T-cell (primary cell): ENCODE measurements at places on chromosomes 16 and 17.

DNA sequence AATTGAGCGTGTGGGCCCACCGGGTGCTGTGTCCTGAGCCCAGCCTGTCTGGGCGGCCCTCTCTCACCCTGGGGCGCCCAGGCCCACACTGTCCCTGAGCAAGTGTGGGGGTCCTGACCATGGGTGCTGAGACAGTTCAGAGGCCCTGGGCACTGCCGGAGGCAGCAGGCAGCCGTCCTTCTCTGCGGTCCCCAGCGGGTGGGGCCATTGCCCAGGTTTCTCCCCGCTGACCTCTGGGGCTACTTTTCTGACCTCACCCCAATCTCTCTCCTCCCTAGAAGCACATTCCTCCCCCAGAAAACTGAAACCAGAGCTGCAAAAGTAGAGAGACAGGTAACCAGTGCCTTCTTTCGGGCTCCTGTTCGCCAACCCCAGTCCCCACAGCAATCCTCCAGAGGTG, 36.0 kb upstream of the PVALEF start:
- no peaks in the 10 kb centered on the region for H3K36me3 ChIP-seq
- no peak overlapping the region for H3K27ac ChIP-seq
- H3K4me3 ChIP-seq, result no peak overlapping the region
- DNase-seq, result no peak
- no peaks in the 10 kb centered on the region for H3K4me1 ChIP-seq

DNA sequence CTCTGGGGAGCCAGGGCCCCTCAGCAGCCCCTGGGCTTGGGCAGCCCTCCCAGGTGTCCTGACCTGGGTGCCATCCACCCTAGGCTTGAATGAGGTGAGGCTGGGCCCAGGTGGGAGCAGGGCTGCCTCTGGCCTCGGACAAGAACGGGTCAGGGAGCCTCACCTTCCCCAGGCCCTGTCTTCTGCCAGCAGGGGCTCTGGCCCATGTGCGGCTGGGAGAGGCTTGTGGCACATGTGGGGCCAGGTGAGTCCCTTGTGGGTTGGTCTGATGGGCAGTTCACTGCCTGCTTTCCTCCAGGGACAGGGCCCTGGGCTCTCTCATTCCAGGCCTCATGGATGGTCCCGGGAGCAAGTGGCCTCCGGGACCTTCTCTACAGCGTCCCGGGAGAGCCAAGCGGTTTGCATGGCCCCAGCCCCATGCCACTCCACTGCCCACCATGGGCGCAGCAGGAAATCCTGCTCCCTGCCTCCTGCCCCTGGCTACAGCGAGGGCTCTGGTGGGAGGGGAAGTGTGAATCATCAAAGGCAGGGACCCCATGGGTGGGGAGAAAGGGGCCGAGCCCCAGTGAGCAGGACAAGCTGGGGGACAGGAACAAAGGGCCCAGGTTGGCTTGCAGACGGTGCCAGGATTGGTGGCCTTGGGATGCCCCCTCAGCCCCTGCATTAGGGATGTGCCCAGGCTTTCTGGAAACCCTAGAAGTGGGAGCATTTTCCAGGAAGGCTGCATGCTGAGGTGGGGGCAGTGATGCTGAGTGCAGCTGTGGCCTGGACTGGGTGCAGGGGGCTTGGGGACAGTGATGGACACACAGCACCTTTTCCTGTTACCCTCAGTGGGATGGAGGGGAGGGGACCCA, 12.2 kb downstream of the VASN start:
- H3K27ac ChIP-seq, result no peak overlapping the region
- no peaks in the 10 kb centered on the region for H3K27me3 ChIP-seq
- H3K4me1 ChIP-seq, result no peaks in the 10 kb centered on the region
- H3K36me3 ChIP-seq, result peaks cover 81% of the 10 kb centered on the region
- H3K4me3 ChIP-seq, result no peak overlapping the region
- no peak for DNase-seq

DNA sequence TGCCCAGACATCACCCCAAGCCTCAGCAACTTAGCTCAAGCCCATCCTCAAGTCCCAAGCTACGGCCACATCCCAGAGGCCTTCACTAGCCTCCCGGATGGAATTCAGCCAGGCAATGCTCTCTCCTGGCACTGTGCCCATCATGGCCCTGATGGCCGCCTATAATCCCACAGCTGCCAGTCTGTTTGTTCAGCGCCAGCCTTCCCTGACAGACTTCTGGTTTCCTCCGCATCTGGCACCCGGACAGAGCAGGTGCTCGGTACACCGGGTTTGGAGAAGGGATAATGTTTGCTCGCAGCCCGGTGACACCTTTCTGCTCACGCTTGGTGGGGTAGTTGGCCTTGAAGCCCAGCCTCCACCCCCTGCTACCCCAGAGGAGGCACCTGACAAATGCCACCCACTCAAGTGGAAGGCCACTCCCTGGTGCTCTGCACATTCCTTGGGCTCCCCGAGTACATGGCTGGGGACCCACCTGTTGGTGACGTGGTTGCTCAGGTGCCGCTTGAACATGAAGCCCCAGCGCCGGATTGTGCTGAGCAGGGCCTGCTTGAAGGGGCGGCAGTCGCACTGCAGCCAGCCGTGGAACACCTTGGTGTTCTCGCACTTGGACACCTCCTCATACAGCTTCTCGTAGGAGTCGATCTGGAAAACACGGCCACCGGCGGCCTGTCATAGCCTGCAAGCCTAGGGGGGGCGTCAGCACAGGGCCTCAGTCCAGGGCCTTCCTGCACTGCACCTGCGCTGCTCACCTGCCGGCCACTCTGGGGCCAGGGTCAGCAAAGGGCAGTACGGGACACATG, 47.1 kb downstream of the DNAH17 start:
- DNase-seq, result no peak
- H3K36me3 ChIP-seq, result no peaks in the 10 kb centered on the region
- peaks cover 13% of the 10 kb centered on the region for H3K4me1 ChIP-seq
- no peaks in the 10 kb centered on the region for H3K27me3 ChIP-seq
- H3K27ac ChIP-seq, result no peak overlapping the region

- no peak overlapping the region for H3K4me3 ChIP-seq
- DNase-seq, result no peak
- H3K27ac ChIP-seq, result no peak overlapping the region
- no peaks in the 10 kb centered on the region for H3K4me1 ChIP-seq
Measured at GRCh38 chr17:43998552-43998951, 5.9 kb upstream of the NAGS start.

DNA sequence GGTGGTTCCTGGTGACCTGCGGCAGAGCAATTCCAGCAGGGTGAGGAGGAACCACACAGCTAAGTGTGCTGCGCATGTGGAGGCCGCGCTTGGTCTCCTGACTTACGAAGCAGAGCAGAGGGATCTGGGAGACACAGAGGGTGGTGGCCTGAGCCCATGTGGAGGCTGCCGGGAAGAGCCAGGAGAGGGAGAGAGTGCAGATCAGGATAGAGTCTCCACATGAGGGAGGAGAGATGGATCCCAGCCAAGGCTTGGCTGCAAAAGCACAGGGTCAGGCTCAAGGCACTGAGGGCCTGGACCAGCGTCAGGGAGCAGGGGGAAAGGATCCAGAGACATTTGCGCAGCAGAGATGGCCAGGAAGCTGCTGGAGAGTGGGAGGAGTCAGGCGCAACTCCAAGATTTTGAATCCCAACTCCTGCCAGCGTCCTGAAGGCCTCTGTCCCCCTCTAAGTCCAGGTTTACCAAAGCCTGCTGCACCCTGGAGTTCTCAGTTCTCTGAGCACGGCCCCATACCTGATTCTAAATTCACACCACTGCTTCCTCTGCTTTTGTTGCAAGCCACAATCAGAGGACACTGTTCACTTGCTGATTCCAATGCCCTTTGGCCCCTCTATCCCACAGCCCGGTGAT, 11.3 kb upstream of the MLLT6 start:
- H3K27me3 ChIP-seq, result peaks cover 7% of the 10 kb centered on the region
- H3K4me1 ChIP-seq, result peaks cover 9% of the 10 kb centered on the region
- no peaks in the 10 kb centered on the region for H3K36me3 ChIP-seq

DNA sequence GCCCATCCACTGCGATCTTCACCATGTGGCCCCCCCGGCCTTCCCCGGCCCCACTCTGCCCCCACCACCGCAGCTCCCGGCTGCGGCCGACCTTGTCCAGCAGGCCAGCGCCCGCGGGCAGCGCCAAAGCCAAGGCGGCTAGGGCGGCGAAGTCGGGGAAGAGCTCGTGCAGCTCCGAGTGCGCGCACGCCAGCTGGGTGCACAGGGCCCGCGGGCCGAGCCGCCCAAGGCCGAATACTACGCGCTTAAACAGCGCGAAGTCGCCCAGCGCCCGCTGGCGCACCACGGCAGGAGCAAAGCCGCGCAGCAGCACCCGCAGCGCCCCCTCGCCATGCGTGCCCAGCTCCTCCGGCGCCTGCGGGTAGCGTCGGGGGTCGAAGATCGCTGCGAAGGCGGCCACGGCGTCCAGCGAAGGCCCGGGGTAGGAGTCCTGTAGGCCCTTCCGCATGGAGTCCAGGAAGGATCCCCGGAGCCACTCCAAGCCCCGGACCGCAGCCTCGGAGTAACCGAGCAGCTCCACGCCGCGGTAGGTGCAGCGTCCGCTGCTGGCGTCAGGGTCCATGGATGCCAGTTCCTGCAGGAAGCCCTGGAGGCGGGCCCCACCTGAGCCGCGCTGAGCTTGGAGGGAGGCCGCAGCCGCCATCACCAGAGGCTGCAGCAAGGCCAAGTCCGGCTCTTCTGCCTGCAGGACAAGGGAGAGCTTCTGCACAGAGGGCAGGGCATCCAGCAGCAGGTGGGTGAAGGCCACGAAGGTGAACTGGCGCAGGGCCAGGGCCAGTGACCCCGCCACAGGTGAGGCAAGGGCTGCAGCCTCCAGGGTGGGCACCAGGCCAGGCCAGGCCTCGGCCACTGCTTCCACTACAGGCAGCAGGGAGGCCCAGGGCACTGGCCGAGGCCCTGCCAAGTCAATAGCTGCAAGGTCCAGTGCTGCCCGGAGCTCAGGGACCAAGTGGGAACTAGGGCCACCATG, 10.3 kb downstream of the C17orf113 start:
- H3K27ac ChIP-seq, result no peak overlapping the region
- H3K36me3 ChIP-seq, result no peaks in the 10 kb centered on the region
- H3K4me3 ChIP-seq, result no peak overlapping the region
- H3K27me3 ChIP-seq, result no peaks in the 10 kb centered on the region
- peaks cover 2% of the 10 kb centered on the region for H3K4me1 ChIP-seq

GRCh38 chr17:57830880-57831279, 19.0 kb downstream of the MRPS23 start:
- H3K27me3 ChIP-seq, result no peaks in the 10 kb centered on the region
- no peaks in the 10 kb centered on the region for H3K36me3 ChIP-seq
- H3K4me3 ChIP-seq, result no peak overlapping the region

DNA sequence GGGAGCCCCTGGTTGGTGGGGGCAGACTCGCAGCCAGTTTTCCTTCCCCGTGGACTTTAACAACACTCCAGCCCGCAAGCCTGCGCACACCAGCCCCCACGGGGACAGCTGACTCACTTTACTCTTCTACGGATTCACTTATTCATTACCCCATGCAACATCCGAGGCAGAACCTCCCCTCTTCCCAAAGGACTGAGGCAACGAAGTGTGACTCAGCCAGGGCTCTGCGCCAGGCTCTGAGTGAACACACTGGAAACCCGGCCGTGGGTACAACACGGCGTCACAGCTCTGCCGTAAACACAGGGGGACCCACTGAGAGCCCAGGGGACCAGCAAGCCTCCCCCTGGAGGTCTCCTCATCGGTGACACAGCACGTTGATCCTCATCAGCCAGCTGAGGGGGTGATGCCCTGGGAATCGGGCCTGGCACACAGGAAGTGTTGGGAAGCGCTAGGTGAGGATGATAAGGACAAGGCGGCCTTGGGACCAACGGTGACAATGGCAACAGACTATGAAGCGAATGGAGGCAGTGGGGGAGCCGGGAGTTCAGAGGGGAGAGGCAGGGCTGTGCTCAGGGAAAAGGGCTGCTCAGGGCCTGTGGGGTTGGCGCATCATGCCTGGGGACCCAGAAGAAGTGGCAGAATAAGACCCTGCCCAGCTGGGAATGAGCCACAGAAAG, 14.6 kb downstream of the COTL1 start:
- peak overlapping the region; percentile 0 for H3K4me3 ChIP-seq
- no peak for DNase-seq
- peak overlapping the region; percentile 50 for H3K27ac ChIP-seq
- H3K36me3 ChIP-seq, result peaks cover 2% of the 10 kb centered on the region
- no peaks in the 10 kb centered on the region for H3K27me3 ChIP-seq

GRCh38 chr17:21377705-21378396, 1.7 kb downstream of the KCNJ12 start:
- H3K27me3 ChIP-seq, result peaks cover 72% of the 10 kb centered on the region
- no peaks in the 10 kb centered on the region for H3K36me3 ChIP-seq
- no peak overlapping the region for H3K27ac ChIP-seq
- peak overlapping the region; percentile 30 for H3K4me3 ChIP-seq

DNA sequence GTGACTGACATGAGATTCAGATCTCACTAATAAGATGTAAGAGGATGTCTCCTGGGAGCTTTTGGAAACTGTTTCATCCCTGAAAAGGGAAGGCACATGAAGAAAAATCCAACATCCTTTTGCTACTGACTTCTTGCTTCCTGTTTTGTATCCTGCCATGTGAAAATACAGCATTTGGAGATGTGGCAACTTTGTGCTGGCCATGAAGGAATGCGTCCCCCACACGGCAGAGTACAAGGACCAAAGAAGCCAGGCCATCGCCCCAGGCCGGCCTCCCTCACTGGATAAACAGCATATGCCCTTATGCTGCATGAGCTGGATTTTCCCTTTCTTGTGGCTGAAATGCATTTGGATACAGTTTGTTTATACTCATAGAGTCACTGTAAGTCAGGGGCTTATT, 5.5 kb upstream of the HASPIN start:
- H3K4me1 ChIP-seq, result peaks cover 30% of the 10 kb centered on the region
- no peak overlapping the region for H3K27ac ChIP-seq
- no peak for DNase-seq
- H3K4me3 ChIP-seq, result no peak overlapping the region

GRCh38 chr16:391885-392335, 5.1 kb upstream of the NME4 start:
- H3K4me1 ChIP-seq, result no peaks in the 10 kb centered on the region
- H3K36me3 ChIP-seq, result no peaks in the 10 kb centered on the region
- H3K4me3 ChIP-seq, result no peak overlapping the region
- peaks cover 3% of the 10 kb centered on the region for H3K27me3 ChIP-seq
- peak; percentile 76 for DNase-seq

- H3K4me1 ChIP-seq, result peaks cover 4% of the 10 kb centered on the region
- no peak overlapping the region for H3K4me3 ChIP-seq
Measured at GRCh38 chr17:16917671-16918394, 54.1 kb downstream of the TNFRSF13B start.

DNA sequence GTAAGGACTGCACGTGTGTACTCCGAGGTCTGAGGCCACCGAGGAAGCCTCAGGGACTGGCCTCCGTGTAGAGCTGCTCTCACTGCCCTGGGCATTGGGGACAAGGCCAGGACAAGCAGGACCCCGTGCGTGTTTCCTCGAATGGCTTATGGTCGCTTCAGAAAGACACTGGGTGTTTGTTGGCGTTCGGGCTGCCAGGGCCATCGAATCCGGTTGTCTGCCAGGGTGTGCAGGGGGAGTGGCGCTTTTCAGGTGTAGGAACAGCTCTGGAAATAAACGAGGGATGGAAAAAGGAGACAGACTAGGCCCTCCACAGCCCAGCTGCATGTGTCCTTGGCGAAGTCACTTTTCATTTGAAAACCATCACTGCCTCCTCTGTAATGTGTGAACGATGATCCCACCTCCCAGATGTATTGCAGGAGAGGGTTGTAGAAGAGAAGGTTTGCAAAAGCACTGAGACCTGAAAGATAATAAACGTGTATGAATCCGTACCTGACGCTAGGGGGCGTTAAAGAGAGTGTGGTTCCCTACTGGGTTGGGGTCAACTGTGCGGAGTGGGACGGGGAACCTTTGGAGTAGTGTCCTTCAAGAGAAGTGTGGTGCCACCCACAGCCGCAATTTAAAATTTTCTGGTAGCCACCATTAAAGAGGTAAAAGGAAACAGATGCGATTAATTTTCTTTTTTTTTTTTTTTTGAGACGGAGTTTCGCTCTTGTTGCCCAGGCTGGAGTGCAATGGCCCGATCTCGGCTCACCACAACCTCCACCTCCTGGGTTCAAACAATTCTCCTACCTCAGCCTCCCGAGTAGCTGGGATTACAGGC, 2.1 kb upstream of the ZSCAN10 start:
- H3K4me3 ChIP-seq, result no peak overlapping the region
- H3K36me3 ChIP-seq, result no peaks in the 10 kb centered on the region
- H3K27ac ChIP-seq, result no peak overlapping the region
- H3K27me3 ChIP-seq, result no peaks in the 10 kb centered on the region
